ENCODE measurements at places on chromosomes 5 and 9. TPM values are rescaled to one million over a fixed set of nuclear protein-coding genes. Genes with fewer than 3 reads are reported as not detected.

IFNB1 gene
- not detected for total RNA-seq

PCDHA12 gene
- 9.1 TPM for total RNA-seq

DNA sequence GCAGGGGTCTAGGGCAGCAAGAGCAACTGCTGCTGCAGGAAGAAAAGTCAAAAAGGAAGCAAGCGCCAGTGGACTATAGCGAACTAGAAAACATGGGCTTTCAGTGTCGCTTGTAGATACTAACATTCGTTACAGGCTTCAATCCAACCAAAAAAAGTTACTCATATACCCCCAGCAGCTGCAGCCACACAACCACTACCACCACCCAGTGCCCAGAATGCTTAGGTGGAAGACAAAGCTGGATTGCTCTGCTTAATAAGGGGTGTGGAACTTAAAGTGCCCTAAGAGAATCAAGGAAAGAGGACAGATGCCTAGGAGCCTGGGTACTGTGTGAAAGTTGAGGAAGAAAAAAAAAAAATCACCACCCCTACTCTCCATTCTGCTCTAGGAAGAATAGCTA is 203.6 kb downstream of the ELAVL2 start:
- no peak overlapping the region for H3K27ac ChIP-seq
- no peaks in the 10 kb centered on the region for H3K36me3 ChIP-seq
- H3K27me3 ChIP-seq, result no peaks in the 10 kb centered on the region
- no peaks in the 10 kb centered on the region for H3K4me1 ChIP-seq

UNC5A gene
- not detected for total RNA-seq

DUSP1 gene
- 201 TPM for total RNA-seq

DNA sequence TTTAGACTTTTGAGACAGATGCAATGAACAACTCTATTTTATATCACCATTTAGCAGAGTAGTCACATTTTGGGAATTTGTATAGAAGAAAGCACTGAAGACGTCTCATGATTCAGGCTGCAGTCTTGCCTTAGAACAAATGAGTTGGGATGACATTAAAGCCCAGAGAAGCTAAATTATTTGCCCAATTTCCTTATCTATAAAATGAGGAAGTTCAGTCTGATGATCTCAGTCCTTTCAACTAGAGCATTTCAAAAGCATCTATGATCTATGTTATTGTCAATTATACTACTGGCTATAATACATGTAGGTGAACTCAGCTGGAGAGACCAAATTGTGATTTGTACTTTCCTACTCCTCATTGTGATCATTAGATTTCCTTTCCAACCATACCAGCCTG is 154.1 kb downstream of the OSTF1 start:
- H3K36me3 ChIP-seq, result no peaks in the 10 kb centered on the region
- H3K4me1 ChIP-seq, result no peaks in the 10 kb centered on the region
- no peak overlapping the region for H3K27ac ChIP-seq

DNA sequence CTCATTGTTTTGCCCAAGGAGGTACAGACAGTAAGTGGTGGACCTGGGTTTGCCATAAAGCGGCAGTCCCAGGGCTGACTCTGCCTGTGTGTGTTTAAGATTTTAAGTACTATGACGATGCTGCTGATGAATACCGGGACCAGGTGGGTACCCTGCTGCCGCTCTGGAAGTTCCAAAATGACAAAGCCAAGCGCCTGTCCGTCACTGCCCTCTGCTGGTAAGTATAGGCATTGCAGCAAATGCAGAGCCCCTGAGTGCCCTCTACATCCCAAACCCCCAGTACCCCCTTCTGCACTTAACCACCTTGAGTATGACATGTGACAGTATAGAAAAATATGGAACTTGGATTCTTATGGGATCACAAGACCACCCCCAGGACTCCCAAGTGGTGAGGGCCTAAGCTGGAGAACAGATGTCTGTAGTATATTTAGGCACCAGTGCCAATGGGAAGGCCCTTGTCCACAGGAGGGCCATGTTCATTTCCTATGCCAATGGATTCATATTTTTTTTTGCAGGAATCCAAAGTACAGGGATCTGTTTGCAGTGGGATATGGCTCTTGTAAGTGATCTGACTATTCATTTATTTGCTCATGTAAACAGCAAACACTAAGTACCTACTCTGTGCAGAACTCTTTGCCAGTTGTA is 22.0 kb downstream of the ENHO start:
- H3K27me3 ChIP-seq, result peaks cover 57% of the 10 kb centered on the region
- H3K4me1 ChIP-seq, result no peaks in the 10 kb centered on the region
- no peak overlapping the region for H3K4me3 ChIP-seq
- no peak overlapping the region for H3K27ac ChIP-seq
- DNase-seq, result no peak

GRCh38 chr5:174717826-174718455 is 6.4 kb upstream of the MSX2 start:
- H3K4me3 ChIP-seq, result no peak overlapping the region
- no peaks in the 10 kb centered on the region for H3K36me3 ChIP-seq
- H3K27me3 ChIP-seq, result peaks cover 52% of the 10 kb centered on the region
- peaks cover 11% of the 10 kb centered on the region for H3K4me1 ChIP-seq

DNA sequence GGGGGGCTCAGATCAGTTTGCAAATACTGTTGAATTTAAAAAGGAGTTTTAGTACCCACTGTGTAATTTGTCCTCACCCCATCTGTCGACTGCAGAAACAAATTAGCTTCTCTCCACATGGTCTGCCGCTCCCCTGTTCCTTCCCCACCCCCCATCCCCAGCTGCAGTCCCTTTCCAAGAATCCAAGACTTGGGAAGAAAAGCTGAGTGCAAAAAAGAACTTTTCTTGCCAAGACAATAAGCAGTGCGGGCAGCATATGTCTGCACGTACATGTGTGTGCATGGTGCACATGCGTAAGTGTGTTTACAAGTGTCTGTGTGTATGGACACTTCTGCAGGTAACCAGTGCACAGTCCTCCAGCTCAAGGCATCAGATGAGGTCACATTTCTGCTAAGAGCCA is 125.7 kb upstream of the SMIM23 start:
- H3K36me3 ChIP-seq, result no peaks in the 10 kb centered on the region
- H3K27ac ChIP-seq, result no peak overlapping the region
- DNase-seq, result no peak
- peaks cover 11% of the 10 kb centered on the region for H3K27me3 ChIP-seq
- H3K4me3 ChIP-seq, result no peak overlapping the region
- H3K4me1 ChIP-seq, result peaks cover 19% of the 10 kb centered on the region

All from osteocyte (in vitro differentiated cells).